ENCODE measurements at places on chromosomes 13 and 19.

DNA sequence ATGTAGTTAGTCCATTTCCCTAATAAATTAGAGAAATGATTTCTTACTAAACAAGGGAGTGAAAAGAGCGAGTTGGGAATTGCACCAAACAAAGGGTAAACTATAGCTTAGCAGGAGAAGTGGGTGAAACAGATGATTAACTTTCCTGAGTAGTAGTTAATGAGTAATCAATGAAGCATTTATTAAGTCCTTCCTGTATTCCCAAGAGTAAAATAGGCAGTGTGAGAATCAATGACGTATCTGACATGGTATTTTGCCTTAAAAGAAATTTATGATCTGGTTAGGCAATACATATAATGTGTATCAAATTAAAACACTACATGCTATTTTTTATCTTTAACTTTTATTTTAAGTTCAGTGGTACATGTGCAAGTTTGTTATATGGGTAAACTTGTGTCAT lies 142.8 kb downstream of the KLF5 start:
- no peak for DNase-seq

- DNase-seq = peak; percentile 98
Measured at GRCh38 chr19:56403764-56404704, at the start of gene ZNF583. ZNF583 (plus strand) TSS chr19:56404332; CDS start chr19:56407115, 2,783 bp downstream.

GRCh38 chr13:29454931-29455481 lies 140.5 kb downstream of the SLC7A1 start:
- DNase-seq = no peak

GRCh38 chr19:23145617-23146415 lies 29.0 kb downstream of the ZNF730 start:
- no peak for DNase-seq

DNA sequence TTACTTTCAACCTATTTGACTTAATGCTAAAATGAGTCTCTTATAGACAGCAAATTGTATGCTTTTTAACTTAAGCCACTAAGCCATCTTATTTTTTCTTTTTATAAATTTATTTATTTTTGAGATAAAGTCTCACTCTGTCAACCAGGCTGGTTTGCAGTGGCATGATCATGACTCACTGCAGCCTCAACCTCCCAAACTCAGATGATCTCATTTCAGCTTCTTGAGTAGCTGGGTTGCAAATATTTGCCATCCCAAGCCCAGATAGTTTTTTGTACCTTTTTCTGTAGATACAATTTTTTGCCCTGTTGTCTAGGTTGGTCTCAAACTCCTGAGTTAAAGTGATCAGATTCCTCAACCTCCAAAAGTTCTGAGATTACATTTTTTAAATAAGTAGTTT lies 27.1 kb downstream of the ZNF714 start:
- no peak for DNase-seq

- peak; percentile 69 for DNase-seq
Measured at GRCh38 chr19:49677231-49677900, at the start of gene PRMT1. PRMT1 (plus strand) TSS chr19:49677271; CDS start chr19:49677281, 10 bp downstream.

- DNase-seq = no peak
Measured at GRCh38 chr13:42101821-42102585, 53.6 kb downstream of the DGKH start.

DNA sequence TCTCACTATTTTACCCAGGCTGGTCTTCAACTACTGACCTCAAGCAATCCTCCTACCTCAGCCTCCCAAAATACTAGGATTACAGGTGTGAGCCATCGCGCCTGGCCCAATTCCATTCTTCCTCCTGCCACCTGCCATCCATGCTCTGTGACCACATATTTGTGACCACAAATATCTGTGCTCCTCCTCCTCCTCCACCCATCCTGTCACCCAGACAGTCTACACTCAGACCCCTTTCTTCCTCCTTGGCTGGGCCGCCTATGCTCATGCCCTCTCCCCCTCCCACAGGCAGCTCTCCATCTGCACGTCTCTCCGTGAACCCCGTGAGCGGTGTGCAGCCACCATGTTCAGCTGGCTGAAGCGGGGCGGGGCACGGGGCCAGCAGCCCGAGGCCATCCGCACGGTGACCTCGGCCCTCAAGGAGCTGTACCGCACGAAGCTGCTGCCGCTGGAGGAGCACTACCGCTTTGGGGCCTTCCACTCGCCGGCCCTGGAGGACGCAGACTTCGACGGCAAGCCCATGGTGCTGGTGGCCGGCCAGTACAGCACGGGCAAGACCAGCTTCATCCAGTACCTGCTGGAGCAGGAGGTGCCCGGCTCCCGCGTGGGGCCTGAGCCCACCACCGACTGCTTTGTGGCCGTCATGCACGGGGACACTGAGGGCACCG lies 3.2 kb downstream of the EHD2 start:
- no peak for DNase-seq

GRCh38 chr19:29923653-29924052 lies 18.4 kb upstream of the URI1 start:
- no peak for DNase-seq

DNA sequence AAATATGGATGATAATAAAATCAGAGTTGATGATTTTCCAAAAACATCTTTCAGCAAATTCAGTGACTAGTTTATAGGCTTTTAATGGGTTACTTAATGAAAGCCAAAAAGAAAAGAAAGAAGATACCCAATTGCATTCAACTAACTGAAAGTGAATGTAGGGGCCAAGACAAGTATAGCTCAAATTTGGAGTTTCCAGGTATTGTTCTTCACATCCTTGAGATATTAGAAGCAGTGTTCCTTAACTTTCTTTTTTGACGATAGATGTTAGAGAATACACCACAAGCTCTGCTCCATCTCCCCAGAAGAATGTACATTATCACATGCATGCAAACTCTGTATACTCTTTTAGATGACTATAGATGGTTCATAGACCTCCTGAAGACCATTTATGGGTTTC lies 43.6 kb downstream of the PDS5B start:
- no peak for DNase-seq

DNA sequence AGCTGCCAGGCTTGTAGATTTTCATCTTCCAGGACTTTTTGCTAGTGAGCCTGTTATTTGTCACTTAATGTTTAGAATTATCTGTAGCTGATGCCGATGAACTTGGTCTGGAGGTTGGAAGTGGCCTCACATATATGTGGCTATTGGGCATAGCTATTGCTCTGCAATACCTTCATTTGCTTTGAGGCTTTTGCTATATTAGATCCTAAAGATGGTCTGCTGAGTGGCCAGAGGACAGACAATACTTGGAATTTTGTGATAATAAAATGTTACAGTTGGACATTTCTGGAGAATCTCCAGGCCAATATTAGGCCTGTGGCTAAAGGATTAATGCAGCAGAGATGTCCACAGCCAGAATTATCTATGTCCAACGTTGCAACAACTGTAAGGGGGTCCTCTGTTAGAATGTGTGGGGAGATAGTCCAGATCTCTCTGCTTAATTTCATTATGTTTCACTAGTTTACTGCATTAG lies 222.3 kb downstream of the GPC5 start:
- no peak for DNase-seq

DNA sequence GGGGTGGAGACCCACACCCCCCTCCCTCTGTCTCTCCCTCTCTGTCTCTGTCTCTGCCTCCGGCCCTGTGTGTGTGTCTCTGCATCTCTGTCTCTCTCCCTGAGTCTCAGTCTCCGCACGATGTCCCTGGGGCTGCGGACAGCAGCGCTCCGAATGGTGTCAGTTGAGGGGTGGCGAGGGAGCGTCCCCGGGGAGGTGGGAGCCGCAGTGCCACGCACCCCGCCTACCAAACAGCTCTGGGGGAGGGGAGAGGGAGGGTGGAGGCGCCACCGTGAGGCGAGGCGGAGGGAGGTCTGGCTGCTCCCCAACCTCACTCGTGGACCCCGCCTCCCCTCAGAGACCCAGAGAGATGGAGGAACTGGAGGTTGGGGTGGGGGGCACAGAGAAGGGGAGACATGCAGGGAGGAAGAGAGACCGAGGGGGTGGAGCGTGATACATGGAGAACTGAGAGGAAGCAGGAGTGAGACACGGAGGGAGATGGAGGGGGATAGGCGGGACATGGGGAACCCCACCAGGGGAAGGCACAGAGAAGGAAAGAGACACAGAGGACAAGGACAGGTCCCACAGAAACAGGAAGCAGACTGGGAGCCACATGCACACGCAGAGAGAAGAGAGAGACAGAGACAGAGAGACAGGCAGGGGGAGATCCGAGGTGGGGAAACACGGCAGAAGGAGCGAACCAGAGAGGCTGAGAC lies 7.2 kb downstream of the ERFL start:
- DNase-seq = no peak
